Right hindlimb (tissue), 1 donor: ENCODE measurements at places on chromosomes 1 and 21.

DNA sequence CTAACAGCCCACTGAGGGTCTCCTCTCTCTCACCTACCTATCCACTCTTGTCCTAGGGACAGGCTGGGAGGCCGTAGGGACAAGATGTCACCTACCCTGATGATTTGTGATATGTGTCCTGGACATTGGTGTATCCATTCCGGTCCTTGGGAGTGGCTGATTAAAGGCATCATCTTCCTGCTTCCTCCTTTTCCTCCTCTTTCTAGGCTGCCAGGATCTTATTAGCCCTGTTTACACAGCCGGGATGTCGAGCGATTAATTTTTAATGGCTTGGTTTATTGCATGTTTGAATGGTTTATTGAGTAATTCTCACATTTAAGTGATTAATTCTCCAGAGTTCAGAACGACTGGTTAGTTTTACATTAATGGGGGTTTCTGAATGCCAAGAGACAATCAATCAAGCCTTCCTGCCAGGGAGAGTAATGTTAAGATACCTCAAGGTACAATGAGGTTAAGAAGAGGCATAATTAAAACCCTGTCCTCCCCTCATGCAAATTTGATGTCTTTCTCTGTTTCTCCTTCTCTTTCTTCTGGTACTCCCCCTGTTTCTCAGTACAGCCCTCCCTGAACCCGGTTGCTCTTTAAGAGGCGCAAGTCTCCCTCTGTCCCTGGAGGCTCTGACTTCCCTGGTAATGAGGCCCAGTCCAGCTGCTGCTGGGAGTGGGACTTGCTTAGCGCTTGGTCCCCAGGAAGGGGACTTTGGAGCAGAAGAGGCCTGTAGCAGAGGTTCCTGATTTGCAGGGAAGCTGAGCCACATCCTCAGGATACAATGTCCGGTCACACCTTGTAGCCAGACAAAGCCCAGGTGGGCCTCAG is 50.9 kb downstream of the ACTL8 start:
- DNase-seq: no peak

DNA sequence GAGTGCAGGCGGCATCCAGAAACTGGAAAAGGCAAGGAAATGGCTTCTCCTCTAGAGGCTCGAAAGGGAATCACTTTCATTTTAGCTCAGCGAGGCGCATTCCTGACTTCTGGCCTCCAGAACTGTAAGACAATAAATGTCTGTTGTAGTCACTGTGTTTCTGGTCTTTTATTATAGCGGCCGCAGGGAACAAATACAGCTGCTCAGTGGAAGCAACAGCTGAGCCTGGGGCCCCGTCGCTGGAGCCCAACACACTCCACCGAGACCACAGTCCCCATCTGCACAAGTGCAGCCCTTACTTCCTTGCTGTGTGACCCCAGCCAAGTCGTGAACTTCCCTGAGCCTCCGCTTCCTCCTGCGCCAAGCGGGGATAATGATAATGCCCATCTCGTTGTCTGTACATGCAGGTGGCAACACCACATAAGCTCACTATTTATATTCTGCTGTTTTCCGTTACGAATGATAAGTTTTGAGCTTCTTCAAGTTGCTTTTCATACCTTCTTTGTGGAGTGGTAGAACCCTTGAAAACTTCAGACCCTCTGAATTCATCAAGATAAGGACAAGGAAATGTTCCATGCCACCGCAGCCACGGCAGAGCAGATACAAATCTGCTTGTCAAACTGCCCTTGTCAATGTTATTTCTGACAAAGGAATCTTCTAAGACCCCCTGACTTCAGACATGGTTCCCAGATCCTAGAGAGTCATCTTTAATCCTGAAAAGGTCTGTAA is 3.2 kb upstream of the LAPTM5 start:
- peak; percentile 68 for DNase-seq

- DNase-seq: no peak
Observed at GRCh38 chr21:44050276-44050675, 38.2 kb downstream of the TRAPPC10 start.

DNA sequence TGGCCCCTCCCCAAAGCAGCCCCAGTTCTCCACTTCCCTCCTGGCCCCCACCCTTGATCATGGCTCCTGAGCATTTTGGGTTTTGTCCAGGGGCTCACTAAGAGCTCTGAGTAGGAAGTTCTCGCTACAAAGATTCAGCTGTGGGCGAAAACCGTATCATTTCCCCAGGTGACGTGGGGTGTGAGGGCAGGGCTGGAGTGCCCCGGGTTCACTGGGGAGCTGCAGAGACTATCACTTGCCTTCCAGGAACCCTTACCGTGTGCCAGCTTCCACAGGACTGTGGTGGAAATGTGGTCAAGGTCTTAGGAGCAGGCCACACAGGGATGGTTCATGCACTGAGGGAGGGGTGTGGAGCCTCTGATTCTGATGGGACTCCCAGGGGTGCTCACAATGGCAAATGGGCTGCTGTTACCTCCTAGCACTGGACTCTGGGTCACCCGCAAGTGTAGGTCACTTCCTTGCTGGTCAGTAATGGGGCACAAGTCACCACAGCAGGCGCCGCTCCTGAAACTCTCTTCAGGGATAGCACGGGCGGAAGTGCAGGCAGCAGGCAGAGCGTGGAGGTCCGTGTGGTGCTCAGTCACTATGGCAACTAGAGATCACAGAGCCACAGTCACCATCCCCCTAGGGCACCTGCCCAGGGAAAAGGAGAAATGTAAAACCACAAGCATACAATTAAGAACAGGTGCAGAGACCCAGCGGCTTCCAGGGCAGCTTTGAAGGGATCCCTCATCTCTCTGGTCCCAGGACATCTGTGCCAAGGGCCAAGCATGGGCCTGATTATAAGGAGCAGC is 35.4 kb downstream of the RSPH1 start:
- DNase-seq: no peak

DNA sequence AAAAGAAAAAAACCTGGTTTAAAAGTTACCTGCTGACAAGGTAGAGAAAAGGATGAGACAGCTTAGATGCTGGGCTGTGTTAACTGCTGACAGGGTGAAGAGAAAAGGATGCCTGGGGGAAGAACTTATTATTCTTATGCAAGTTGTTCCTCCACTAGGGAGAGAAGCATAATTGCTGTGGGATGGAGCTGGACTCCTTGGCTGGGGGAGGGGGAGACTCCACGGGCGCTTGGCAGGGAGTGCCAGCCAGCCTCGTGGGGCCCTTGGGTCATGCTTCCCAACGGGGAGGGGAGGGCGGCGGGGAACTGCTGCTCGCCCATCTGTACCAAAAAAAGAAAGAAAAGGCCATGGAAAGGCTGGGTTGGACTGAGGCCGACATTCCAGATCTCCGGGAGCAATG is 47.2 kb downstream of the SYCP1 start:
- no peak for DNase-seq

DNA sequence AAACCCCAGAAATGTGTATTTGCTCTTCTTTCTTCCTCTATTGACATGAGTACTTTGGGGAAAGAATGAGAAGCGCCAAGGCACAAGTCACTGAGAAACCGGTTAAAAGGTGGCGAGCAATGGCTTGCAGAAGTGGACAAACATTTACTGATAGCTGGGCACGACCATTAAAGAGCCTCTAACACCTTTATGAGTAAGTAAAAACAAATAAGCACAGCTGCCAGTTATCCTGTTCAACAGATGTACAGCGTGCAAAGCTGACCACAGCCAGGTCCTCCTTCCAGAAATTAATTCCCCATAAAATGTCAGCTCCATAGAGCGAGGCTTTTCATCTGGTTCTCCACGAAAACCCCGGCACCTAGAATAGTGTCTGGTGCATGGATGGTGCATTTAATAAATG is 72.7 kb downstream of the CAPZB start:
- DNase-seq: no peak

DNA sequence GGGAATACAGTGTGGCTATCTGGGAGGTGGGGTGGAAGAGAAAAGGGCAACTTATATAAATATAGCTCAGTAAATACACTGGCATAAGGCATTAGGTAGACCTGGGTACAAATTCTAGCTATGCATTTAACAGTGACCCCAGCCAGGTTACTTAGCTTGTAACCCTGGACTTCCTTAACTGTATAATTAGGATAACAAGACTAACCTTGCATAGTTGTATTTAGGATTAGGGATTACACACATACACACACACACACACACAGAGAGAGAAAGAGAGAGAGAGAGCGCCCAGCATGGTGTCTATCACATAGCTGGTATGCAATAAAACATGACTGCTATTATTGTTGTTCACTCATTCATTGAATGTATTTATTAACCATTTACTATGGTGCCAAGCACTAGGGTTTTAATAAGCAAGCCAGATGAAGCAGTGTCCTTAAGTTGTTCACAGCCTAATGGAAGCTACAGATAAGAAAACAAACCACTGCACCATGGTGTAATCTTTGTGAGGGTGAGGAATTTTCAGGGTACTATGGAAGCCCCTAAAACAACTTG is 251.4 kb downstream of the ZNF648 start:
- no peak for DNase-seq

- DNase-seq: peak; percentile 52
Observed at GRCh38 chr1:32892368-32893197, 6.3 kb downstream of the HPCA start.

GRCh38 chr1:198480876-198481275 is 59.6 kb downstream of the ATP6V1G3 start:
- no peak for DNase-seq

GRCh38 chr1:222557148-222557547 is 9.2 kb upstream of the HHIPL2 start:
- no peak for DNase-seq

DNA sequence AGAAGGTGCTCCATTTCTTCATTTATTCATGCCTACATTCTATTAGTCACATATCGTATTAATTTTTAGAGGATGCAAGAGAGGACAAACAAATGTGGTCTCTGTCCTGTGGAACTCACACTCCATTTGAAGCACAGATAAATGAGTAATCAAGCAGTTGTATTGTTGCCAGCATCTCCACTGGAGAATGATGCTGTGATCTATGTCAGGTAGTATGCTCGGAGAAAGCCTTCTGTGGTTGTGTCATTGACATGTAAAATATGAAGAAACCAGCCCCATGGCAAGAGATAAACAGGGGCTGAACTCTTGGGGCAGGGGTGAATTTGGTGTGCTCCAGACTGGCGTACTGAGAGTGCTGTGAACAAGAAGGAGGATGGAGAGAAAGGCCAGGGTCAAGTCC is 101.2 kb downstream of the FASLG start:
- DNase-seq: no peak

GRCh38 chr1:39413902-39414528 is 77.4 kb upstream of the BMP8A start:
- no peak for DNase-seq

- no peak for DNase-seq
Observed at GRCh38 chr1:8846263-8846662, 28.8 kb upstream of the RERE start.

DNA sequence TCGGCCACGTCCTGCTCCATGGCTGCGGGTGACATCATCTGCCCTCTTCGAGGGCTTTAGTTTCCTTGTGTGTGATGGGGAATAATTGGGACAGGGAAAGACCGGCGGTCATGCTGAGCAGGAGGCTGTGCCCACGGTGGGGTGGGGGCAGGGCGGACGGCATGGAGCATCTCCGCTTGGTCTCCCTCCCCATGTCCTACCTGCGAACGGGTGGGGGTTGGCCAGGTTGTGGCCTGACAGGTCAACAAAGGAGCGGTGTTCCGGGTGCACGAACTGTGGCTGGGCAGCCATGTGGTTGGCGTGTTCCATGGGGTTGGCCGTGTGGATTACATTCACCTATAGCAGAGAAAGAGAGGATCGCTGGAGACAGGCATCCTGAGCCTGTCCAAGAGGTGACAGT is 80.0 kb downstream of the PIK3CD start:
- no peak for DNase-seq

GRCh38 chr1:163397451-163398200 is 75.9 kb downstream of the NUF2 start:
- no peak for DNase-seq

GRCh38 chr1:162252214-162252613 is 124.4 kb downstream of the SPATA46 start:
- DNase-seq: no peak

GRCh38 chr21:33036430-33037162 is 10.9 kb downstream of the OLIG2 start:
- no peak for DNase-seq

DNA sequence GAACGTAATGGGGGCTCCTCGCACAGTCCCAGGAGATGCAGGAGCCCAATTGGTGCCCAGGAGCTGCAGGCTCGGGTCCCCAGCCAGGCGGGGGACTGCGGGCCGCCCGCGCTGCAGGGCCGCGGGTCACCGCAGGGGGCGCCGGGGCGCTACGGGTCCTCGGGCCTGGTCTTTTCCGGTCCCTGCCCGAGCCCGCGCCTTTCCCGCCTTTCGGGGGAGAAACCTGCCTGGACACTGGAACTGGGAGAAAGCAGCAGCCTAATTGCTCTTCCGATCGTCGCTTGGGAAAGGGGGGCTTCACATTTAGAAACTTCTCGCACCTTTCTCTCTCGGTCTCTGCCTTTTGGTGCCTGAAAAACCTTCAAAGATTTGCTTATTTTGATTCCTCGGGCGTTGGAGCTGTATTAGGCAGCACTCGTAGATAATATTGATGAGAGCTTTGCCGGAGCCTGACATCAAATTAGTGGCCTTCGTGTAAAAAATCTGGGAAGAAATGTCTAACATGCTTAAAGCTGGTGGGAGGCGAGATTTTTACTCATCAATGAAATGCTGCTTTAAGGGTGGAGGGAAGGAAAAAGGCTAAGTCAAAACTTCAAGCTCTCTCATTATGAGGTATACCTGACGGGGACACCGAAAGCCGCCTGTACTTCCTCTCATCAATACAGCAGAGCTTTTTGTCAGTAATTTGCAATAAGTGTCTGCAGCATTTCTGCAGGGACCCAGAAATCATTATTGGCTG is 12.6 kb upstream of the BARHL2 start:
- no peak for DNase-seq

DNA sequence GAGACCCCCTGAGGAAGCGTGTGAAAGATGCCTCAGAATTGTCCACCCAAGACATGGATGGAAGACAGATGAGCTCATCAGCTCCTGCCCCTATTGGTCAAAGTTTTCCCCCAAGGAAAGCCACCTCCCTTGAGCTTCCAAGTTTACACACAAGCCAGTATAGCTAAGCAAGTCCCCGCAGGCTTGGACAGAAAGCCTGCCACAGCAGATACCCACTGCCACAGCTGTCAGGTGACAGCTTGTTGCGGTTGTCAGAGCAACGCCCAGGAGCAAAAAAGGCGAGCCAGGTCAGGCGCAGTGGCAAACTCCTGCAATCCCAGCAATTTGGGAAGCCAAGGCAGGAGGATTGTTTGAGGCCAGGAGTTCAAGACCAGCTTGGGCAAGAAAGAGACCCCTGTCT is 60.9 kb upstream of the IFNAR2 start:
- DNase-seq: no peak

DNA sequence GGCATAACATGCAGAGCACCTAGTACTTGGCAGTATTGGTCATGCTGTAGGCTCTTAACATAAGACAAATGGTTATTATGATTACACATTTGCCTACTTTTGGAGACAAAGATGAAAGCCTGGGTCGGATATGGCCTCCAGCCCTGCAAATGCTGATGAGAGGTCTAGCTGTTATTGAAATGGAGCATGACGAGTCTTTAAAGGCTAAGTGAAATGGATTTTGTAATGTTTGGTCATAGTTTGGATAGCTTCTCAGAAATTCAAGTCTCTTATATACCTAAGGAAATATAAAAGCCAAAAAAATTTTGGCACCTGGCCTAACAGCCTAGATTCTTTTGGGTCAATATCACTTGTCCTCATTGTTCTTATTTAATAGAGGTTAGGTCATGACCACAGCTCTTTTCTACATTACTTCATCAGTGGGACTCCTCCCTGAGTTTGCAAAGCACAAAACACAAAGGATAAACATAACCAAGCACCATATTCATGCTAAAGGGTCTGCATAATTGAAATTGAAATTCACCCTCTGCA is 69.2 kb upstream of the WLS start:
- DNase-seq: no peak
